Activated naive CD4-positive, alpha-beta T cell treated with anti-CD3 and anti-CD28 coated beads for 36 hours (primary cell): ENCODE measurements at places on chromosomes 2 and 18. TPM values are rescaled to one million over a fixed set of nuclear protein-coding genes. Genes with fewer than 3 reads are reported as not detected.
A peak's percentile ranks its signal among the peaks of the same experiment; 100 is the strongest.

DNA sequence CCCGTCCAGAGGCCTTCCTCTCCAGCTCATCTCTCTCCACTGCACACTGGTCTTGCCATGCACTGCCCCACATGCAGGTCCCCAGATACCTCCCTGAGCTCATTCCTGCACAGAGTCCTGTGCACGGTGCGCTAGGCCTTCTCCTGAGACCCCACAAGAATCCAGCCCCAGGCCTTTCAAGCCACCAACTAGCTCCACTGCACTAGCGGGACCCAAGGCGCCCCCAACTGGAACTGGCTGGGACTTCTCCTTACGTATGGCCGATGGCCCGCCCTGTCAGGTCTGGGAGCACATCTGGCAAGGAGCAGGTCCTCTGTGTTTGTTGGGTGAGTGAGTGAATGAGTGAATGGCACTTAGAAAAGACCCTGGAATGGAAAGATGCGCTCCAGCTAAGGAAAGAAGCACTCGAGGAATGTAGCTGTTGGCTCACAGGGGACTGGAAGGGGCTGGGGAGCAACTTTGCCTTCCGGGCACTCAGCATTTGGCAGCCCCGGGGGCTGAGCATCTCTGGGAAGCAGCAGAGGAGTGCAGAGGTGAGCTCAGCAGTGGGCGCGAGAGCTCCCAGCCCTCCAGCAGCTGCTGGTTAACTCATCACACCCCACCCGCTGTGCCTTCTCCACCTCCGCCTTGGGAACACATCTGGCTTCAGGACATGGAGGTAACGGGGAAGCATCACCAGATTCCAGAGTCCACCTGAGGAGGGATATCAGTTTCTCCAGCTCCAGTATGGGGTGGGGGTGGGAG is 223.1 kb downstream of the GLI2 start:
- no peak overlapping the region for H3K4me3 ChIP-seq
- no peaks in the 10 kb centered on the region for H3K4me1 ChIP-seq
- DNase-seq = peak; percentile 11
- no peaks in the 10 kb centered on the region for H3K27me3 ChIP-seq

DNA sequence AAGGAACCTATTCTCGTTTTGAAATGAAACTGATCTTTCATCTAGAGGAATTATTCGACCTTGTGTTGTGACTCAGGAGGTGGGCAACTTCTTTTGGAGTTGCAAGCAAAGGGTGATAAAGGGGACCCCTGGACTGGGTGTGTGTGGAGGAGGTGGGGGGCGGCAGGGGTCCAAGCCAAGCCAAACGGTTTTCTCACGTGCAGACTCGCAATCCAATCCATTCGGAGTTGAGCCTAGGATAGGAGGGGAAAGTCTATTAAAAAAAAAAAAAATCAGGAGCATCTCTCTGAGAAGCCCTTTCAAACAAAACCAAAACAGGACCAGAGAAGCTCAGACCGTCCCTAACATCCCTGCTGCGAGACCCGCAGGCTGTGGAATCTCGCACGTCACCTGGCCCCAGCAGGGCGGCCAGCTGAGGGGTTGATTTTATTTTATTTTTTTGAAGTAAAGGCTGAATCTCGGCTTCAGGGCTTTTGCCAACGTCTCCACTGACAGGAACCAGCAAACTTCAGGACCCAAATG is 3.7 kb upstream of the ZEB2 start:
- H3K4me3 ChIP-seq = peak overlapping the region; percentile 71
- no peaks in the 10 kb centered on the region for H3K36me3 ChIP-seq
- no peak overlapping the region for H3K27ac ChIP-seq
- peaks cover 61% of the 10 kb centered on the region for H3K27me3 ChIP-seq

TMEM17 gene
- not detected for total RNA-seq

PMAIP1 gene
- 141 TPM for total RNA-seq

PDE11A gene
- not detected for total RNA-seq

SERPINB3 gene
- total RNA-seq = not detected
